Fibroblast of skin of right biceps (primary cell): ENCODE measurements at places on chromosomes 4 and X.

- DNase-seq: no peak
Observed at GRCh38 chr4:85556283-85556682, 81.3 kb downstream of the ARHGAP24 start.

DNA sequence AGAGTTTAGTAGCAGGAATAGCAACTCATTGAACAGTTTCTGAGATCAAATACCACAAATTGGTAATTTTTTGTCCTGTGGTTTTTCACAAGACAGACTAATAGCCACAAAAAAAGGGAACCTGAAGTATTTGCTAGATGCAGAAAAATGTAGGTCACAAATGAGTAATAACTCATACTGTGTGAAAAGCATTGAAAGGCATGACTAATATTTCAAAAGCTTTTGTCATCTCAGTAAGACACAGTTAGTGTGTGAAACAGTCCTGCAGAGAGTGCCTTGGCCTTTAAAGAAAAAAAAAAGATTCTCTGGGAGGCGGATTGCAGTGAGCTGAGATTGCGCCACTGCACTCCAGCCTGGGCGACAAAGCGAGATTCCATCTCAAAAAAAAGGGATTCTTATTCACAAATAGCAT lies 31.4 kb upstream of the SLC25A31 start:
- peak; percentile 85 for DNase-seq

DNA sequence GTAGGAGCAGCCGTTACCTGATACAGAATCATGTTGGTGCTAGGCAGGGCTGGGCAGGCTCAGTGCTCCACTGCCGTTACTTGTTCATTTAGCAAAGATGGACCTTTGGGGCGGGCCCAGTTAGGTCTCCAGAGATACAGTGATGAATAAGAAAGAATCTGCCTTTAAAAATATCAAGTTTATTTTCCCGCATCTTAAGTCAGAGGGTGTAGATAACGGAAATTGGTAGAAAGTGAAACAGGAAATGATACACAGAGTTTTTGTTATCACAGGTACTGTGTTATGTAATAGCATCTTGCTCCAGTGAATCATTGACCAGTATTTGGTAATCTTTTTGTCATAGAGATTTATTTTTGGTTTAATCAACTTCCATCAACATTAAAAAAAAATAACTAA lies 5.5 kb downstream of the TMEM131L start:
- no peak for DNase-seq

DNA sequence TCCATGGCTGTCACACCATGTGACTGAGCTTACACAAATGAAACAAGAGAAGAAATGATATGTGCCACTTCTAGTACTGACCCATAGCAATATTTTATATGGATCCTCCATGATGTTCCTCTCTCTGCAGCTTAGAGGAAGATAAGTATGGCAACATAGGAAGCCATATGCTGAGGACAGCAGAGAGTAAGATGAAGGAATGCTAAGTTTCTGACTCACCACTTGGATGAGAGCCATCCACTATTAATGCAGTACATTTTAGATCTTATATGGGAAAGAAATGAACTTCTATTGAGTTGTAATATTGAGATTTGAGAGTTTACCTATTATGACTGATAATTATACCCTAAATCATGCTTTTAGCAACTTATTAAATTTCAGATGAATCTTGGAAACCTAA lies 386.9 kb upstream of the MAOA start:
- DNase-seq: peak; percentile 15

GRCh38 chrX:71214604-71215337 lies 8.3 kb upstream of the GJB1 start:
- DNase-seq: no peak

- DNase-seq: no peak
Observed at GRCh38 chr4:127417885-127418535, 214.7 kb upstream of the INTU start.

DNA sequence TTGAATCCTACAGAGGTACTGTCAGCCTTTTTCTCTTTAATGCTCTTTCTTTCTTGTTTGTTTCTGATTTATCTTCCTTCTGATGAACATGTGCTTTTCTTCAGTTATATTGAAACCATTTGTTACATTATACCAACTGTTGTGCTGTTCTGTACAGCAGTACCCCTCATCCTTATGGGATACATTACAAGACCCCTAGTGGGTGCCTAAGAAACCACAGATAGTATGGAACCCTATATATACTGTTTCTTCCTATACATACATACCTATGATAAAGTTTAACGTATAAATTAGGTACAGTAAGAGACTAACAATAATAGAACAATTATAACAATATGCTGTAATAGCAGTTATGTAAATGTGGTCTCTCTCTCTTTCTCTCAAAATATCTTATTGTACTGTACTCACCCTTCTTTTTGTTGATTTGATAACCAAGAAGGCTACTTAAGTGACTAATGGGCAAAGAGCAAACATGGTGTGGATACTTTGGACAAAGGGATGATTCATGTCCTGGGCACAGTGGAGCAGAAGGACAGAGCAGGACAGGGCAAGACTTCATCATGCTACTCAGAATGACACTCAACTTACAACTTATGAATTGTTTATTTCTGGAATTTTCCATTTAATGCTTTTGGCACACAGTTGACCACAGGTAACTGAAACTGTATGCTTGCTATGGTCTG lies 10.7 kb upstream of the YIPF7 start:
- DNase-seq: no peak

GRCh38 chrX:38326086-38326485 lies 1.2 kb downstream of the RPGR start:
- DNase-seq: no peak

DNA sequence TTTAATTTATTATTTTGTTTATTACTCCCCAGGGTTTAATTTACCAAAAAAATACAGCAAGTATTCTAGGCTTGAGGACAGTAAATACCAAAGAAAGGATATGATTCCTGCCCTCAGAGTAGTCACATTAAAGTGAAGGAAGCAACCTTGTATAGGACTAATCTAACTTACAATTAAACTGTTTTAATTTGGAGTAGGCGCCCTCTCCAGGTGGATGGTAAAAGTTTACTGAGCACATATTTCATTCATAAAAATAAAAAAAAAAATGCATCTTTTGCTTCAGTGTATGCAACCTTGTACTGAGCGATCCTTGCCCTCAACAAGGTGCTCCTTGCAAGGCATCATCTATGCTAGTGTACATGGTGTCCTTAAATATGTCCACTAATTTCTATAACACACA lies 72.0 kb upstream of the MAGEB16 start:
- DNase-seq: no peak

- no peak for DNase-seq
Observed at GRCh38 chr4:156756118-156756517, 215.5 kb downstream of the PDGFC start.

DNA sequence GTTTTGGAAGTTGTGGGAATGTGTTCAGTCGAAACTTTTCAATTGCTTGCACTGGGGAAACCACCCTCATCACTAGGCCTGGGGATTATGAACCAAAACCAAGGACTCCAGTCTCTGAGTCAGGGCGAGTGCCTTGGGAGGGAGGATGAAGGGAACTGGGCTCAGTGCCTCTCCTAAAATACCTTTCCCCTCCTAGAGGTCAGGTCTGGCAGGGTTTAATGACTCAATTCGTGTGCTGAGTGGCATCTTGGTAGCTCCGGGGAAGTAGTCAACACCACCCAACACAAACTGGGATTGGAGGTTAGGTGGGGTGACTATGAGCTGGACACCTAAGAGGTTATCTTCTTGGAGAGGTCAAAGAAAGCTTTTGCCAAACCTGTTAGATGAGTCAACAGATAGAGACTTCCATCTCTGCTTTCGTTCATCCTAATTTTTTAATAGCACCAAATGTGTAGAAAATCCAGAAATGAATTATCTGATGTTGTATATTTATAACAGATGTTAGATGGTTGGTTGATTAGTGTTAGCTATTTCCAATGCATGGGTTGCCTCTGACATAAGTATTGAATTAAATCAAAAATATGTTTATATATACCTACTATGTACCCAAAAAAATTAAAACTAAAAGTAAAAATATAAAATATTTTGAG lies 202.8 kb downstream of the SHROOM3 start:
- DNase-seq: peak; percentile 49

DNA sequence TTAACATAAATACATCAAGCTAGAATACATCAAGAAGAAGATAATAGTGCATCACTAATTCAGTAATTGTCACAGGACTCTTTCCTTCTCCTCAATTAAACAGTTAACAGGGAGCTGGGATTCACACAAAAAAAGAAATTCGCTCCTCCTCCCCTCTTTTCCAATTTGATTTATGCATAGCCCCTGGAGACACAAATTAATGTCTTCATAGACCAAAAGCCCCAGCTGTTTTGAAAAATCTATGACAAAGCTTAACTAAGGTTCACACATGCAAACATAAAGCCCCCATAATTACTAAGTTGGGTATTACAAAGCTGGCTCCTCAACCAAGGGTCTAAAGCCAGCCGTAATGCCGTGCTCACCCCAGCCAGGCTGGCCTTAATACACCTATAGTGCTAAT lies 61.2 kb downstream of the ENOX2 start:
- DNase-seq: no peak

DNA sequence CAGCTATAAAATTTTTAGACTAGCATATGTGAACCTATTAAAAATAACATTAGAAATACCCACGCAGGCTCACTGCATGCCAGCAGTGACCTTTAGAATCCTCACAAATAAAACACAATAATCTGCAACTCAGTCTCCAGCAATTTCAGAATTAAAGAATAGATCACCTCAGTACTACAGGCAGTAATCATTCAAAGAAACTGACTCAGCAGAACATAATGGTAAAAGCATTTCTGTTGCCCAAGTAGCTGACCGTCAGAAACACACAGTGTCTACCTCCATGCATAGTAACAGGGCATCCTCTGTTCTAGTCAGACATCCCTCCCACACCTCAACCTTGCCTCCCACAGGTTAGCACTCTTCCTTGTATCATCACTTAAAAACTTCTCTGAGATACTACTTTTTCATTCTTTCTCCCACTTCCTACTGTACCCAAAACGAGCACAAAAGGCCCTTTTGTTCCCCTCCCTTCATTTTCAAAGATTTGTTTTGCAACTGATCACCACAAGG lies 65.7 kb upstream of the BEND2 start:
- DNase-seq: no peak
